ENCODE measurements at places on chromosomes 2 and 18.

- no peak for DNase-seq
Measured at GRCh38 chr18:34959989-34960388, 81.2 kb upstream of the MAPRE2 start.

- DNase-seq, result no peak
Measured at GRCh38 chr18:11215216-11215615, 65.8 kb upstream of the PIEZO2 start.

DNA sequence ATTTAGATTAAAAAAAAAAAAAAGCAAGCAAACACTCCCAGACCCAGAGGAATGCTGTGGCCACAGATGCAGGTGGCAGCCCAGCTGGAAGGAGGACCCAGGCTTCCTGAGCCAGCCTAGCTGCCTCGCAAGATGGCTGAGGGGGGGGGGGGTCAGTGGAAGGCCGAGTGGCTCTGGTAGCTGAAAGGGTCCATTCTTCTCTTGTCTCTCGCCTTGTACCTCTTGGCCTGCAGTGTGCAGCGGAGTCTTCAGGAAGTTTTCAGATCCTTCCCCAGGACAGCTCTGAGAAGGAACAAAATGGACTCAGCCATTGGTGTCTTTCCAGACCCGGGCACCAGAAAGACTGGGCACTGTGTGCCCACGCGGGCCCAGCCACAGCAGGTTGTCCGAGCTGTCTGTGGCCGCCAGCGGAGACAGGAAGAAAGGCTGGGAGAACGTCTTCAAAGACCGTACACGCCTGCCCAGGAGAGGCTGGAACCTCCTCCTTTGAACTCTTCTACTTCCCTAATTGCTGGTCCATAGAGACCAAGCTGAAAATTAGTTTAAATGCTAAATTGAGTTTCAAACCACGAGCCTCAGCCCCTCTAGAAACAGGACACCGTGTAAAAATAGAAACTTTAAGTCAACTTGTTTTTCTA lies 21.3 kb downstream of the APCDD1 start:
- DNase-seq, result no peak

DNA sequence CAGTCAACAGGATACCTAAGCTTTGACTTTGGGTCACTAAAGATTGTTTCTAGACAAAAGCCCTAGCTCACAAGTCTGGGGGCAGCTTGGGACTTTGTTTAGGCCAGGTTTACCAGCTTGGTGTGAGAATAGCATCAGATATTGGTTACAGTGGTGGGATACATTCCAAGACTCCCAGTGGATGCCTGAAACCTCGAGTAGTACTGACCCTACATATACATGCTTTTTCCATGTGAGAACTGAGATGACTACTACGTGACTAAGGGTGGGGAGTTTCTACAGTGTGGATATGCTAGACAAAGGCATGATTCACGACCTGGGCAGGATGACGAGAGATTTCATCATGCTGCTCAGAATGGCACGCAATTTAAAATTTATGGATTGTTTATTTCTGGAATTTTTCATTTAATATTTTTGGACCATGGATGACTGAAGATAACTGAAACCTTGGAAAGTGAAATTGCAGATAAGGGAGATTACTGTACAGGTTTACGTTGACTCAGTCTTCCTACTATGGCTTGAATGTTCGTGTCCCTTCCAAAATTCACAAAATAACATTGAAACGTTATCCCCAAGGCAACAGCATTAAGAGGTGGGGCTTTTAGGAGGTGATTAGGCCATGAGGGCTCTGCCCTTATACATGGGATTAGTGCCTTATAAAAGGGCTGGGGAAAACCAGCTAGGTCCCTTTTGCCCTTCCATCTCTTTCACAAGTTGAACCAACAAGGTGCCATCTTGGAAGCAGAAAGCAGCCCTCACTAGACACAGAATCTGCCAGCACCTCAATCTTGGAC lies 50.2 kb upstream of the CTAGE1 start:
- DNase-seq, result peak; percentile 99

- no peak for DNase-seq
Measured at GRCh38 chr18:62106271-62106670, 80.6 kb downstream of the PIGN start.

DNA sequence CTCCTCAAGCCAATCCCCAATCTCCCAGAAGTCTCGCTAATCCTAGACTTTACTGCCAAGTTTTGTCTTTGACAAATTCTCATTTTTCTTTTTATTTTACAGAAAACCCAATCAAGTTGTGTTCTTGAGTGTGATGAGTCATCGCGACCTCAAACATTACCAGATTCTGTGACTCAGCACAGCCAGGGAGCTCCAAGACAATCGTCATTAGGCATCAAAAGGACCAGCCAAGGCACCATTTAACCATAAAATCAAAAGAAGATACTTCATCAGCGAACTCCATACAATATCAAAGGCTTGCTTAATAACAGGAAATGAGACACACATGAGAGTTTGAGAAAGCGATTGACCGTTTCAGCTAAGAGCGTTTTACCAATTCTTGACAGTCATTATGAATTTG lies 146.2 kb upstream of the AGAP1 start:
- DNase-seq, result no peak

DNA sequence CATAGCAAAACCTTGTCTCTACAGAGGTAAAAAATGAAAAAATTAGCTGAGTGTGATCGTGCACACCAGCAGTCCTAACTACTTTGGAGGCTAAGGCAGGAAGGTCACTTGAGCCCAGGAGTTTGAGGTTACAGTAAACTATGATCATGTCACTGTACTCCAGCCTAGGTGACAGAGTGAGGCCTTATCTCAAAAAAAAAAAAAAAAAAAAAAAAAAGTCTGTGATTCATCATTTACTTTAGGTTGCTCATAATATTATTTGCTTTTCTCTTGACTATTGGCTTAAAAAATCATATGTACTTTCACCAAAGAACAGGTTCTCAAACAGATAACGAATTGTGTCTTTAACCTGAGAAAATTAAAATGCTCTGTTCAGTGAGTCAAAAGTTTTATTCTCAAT lies 129.1 kb downstream of the MYO3B start:
- no peak for DNase-seq

- DNase-seq, result no peak
Measured at GRCh38 chr2:86368161-86368824, 30.9 kb upstream of the REEP1 start.

- DNase-seq, result no peak
Measured at GRCh38 chr2:27081984-27082772, 3.8 kb downstream of the EMILIN1 start.

- DNase-seq, result no peak
Measured at GRCh38 chr18:9637036-9637767, 22.8 kb upstream of the PPP4R1 start.

DNA sequence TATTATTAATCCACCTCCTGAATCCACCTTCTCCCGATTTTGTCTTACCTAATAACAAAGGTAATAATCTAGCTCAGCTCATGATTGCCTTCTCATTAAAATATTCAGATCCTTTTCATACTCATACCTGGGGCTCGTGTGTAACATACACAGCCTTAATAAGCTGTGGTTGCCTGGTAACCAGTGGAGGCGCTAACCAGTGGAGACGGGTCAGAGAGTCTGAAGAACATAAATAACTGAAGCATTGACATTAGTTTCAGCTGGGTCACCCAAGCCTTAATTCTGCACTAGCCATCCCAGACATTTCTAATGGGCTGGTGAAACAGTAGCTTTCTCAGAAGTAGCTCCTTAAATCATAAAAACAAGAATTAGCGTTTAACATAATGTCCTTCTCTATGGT lies 14.8 kb upstream of the DTNA start:
- DNase-seq, result no peak

DNA sequence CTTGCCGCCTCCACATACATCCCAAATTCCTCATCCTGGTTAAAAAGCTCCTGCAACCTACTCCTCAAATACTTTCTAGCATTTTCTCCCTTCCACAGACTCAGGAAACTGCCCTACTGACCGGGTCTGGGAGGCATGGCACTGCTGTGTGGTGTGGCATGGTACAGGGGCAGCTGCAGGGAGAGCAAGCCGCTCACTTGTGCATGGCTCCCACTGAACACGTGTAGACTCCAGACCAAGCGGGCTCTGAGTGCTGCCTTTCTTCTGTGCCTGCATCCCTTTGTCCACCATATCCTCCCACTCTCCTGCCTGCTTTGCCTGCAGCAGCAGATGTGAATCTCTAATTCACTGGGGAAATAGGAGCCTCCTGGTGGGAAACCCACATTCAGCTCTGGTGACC lies 72.2 kb downstream of the CCDC93 start:
- DNase-seq, result no peak

DNA sequence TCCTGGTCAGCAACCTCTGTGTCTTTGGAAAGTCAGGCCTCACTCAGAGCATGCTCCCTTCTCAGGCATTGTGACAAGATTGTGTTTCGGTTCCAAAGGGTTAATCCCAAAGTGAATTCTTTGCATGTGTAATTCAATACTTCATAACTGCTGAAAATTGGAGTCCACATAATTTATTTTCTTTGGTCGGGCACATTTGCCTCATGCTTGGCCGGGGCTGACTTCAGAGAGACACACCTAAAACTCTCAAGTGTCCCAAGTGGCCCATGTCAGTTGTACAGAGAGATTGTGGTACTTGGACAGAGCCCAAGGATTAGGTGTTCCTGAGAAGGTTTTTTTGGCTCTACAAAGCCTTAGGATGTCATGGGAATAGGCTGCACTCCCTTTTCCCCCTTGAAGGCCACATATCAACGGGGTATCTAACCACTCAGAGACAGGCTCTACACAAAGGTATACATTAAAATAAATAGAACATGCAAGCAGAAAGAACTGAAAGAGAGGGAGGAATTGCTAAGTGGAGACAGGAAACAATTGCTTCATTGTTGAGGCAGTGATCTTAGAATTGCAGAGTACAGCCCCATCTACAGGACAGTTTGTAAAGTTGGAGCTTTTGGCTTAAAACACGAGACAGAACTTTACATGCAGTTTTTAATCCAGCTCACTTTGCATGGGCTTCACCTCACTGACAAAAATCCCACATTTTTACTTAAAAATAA lies 1232.3 kb upstream of the ZEB2 start:
- no peak for DNase-seq

DNA sequence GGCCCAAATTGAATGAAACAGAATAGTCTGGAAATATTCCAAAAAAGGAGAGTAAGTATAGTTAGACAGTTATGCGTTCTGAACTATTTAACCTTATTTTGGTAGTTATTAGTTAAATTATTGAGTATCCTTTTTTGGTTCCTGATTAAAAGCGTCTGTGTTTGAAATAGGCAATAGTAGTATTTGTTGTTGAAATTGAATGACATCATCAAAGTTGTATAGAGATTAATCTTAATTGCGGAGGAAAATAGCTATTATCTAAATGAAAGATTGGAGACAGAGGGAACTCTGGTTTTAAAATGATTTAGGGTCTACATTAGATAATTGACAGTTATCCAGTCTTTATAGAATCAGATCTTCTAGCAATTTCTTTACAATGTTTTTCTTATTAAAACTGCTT lies 115.8 kb downstream of the BIRC6 start:
- no peak for DNase-seq

DNA sequence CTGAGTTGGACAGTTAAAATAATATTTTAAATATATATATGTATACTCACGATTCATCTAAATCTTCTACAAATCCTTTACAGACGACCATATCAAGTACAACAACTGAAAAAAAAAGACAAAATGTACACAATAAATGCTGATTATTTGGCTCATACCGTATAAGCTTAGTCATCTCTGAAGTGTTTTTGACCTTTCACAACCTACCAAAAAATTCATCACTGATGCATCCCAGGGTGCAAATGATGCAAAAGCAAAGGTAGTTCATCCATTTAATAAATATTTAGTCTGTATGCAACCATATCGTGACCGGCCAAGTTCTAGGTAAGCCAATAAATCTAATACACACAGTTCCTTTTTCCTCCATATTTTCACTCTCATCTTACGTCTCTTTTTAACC lies 1.1 kb downstream of the TMX3 start:
- DNase-seq, result no peak

DNA sequence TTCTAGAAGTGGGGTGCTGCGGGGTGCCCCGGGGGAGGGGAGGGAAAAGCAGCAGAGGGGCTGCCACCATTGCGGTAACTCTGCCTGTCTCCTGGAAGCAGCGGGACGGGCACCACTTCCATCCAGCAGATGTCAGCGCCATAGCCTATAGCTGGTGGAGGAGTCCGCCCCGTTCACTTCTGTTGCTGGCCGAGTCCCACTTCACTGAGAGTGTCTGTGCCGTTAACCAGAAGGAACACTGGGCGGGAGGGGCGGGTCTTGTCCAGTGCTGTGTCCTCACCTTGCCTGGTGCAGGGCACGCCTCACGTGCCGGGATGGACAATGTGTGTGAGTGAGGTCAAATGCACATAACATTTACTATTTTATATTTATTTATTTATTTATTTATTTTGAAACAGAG lies 19.3 kb upstream of the ODC1 start:
- DNase-seq, result no peak

DNA sequence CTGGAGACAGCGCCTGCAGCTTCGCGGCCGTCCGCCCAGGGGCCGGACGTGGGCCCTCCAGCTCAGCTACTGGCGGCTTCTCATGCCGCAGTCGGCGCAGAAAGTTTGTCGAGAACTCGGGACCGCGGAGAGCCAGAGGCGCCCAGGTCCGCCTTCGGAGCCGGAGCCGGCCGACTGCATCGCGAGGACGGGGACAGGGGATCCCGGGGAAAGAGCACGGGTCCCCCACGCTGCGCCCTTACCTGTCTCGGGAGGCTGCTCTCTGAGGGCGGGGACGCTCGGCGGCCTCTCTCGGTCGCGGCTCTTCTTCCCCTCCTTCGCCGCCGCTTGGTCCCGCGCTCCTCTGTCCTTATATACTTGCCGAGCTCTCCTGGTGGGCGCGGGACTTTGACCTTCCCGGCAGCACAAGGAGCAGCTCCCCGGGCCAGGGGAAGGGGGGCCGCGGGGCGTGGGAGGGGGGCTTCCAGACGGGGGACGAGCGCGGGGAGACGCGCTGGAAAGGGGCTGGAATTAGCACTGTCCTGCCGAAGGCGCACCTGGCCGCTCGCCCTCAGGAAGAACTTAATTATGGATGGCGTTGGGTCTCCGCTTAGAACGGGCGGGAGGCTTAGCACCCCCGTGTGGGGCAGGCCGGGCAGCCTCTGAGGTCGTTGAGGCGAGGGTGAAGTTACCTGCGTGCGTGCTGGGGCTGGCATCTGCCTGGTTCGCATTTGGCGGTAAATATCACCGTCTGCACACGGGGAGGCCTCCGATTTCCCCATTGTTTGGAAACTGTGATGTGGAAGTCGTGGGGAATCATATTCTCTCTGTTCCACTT lies at the start of gene POMC:
Gene POMC (minus strand): TSS at position 325 of the 817 bp plus-strand sequence. CDS start 3,808 bp downstream, outside the sequence.
- DNase-seq, result no peak

DNA sequence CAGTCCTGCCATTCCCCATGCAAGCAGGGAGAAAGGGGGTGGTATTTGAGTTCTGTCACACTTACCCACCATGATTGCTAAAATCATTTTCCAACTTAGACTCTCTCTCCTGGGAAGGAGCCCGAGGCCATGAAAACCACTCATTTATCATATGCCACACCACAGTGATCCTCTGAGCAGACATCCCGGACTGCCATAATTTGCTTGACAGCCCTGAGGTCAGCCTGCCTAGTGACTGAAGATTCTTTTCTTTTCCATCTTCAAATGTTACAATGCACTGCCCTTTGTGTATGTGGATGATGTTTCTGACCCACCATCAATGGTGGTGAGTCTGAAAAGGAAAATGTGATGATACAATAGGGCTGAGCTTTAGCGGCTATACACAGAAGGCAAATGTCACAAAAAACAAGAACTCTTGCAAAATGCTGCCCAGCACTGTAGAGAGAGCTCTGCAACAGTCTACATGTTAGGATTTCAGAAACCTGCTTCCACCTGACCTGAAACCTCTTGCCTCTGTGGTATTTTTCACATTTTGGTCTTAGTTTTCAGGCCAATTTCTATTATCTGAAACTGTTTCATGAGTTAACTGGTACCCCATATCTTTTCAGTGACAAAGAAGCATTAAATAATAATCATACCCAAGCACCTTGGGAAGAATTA lies 272.8 kb downstream of the ZNF385B start:
- no peak for DNase-seq

Data from epithelial cell of prostate (primary cell).